ENCODE measurements at places on chromosomes 4 and X.

DNA sequence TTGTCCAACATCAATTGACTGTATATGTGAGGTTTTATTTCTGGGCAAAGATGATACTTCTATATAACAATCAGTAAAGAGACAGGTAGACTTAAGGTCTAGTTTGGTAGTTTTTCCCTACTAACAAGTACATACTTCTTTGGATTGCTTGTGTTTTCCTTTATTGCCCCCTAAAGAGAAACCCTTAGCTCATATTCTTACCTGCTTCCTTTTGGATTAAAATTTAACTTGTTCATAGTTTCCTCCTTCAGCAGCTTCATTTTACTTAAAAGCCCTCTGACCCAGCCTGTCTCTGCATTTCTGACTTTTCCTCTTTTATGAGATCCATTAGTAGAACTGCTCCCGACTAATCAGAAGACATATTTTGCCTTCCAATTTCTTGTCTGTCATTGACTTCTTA, 75.7 kb upstream of the GPC4 start:
- DNase-seq, result no peak

- no peak for DNase-seq
These were observed 235.6 kb downstream of the STIM2 start for GRCh38 chr4:27096142-27096824.

DNA sequence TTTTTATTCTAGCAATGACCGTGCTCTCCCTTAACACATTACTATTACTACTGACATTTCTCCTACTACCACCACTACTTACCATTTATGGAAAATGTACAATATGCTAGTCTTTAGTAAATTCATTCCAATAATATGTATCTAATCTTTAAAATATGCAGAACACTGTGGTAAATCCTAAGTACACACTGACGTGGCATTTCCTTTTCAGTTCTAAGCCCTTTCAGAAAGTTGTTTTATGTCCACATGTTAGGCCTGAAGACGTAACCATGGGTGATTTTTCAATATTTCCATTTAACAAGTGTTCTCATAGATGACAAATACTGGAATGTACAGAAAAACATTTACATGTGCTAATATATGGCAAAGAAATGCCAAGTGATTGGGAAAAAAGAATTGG, 268.6 kb upstream of the SLIT2 start:
- DNase-seq, result no peak

DNA sequence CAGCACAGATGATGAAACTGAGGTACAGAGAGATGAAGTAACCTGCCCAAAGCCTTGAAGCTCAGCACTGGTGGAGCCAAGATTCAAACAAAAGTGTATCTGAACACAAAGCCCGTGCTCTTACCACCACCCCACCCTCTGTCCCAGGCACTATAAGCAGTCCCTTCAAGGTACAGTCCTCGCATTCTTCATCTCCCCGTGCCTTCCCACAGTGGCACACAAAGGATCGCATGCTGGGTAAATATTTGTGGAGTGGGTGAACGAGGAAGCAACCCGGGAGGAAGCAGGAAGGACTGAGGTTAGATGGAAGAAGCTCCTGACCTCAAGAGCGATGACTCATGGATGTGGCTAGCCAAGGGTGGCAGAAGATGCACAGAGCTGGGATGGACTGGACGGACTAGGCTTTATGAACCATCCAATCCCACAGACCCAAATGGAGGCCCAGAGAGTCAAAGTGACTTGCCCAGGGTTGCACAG, 18.4 kb downstream of the IQSEC2 start:
- no peak for DNase-seq

DNA sequence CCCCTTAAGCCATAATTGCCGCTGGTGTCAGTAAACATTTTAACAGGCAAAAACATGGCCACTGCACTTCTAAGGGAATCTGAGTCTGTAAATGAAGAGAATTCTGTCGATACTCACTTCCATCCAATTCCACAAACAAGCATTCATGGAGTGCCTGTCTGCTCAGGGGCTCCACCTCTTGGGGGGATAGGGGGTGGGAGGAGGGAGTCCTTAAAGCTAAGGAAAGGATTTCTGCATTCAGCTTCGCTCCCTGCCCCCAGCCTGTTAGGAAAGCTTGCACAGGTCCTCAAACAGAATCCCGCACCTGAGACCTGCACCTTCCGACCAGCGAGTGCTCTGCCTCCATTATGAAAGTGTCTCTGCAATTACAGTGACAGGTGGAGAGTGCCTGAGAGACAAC, 130.2 kb upstream of the KIT start:
- DNase-seq, result peak; percentile 52

- no peak for DNase-seq
These were observed 13.1 kb downstream of the PDGFC start for GRCh38 chr4:156958276-156959074.

DNA sequence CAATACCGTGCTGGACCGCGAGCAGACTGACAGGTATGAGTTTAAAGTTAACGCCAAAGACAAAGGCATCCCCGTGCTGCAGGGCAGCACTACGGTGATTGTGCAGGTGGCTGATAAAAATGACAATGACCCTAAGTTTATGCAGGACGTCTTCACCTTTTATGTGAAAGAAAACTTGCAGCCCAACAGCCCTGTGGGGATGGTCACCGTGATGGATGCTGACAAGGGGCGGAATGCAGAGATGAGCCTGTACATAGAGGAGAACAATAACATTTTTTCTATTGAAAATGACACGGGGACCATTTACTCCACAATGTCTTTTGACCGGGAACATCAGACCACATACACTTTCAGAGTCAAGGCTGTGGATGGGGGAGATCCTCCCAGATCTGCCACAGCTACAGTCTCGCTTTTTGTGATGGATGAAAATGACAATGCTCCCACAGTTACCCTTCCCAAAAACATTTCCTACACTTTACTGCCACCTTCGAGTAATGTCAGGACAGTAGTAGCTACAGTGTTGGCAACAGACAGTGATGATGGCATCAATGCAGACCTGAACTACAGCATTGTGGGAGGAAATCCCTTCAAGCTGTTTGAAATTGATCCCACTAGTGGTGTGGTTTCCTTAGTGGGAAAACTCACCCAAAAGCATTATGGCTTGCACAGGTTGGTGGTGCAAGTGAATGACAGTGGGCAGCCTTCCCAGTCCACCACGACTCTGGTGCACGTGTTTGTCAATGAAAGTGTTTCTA, 3.2 kb downstream of the PCDH7 start:
- no peak for DNase-seq

DNA sequence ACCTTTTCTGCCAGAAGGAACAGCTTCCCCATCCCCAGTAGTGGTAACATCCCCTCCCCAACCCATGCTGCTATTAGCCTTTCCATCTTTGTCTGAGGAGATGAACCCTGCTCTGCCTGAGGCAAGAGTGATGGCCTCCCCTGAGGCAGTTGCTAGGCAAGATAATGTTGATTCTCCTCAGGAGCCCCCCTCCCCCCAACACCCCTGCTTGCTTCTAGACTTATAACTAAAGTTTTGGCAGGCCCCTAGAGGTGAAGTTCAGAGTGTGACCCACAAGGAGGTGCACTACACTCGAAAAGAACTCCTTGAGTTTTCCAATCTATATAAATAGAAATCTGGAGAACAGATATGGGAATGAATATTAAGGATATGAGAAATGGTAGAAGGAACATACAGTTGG, 962.5 kb downstream of the ADGRL3 start:
- DNase-seq, result no peak

- peak; percentile 74 for DNase-seq
These were observed at the start of gene RUFY3 for GRCh38 chr4:70721747-70722146. RUFY3 (plus strand) TSS chr4:70721964; CDS start chr4:70722574, 610 bp downstream.

DNA sequence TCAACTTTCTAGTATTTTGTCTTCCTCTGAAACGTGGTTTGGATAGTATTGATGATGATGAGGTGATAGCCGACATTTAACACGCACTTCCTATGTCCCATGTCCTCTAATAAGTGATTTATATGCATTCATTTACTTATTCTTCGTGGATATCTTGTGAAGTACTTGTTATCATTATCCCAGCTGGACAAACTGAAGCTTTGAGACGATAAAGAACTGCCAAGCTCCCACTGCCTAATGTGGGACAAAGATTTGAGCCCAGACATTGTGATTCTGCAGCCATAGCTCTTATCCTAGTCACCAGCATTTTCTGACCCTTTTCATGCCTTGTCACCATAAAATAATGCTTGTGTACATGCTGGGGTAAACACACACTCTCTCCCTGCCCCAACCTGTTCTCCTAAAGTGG, 92.5 kb downstream of the RAPGEF2 start:
- no peak for DNase-seq

DNA sequence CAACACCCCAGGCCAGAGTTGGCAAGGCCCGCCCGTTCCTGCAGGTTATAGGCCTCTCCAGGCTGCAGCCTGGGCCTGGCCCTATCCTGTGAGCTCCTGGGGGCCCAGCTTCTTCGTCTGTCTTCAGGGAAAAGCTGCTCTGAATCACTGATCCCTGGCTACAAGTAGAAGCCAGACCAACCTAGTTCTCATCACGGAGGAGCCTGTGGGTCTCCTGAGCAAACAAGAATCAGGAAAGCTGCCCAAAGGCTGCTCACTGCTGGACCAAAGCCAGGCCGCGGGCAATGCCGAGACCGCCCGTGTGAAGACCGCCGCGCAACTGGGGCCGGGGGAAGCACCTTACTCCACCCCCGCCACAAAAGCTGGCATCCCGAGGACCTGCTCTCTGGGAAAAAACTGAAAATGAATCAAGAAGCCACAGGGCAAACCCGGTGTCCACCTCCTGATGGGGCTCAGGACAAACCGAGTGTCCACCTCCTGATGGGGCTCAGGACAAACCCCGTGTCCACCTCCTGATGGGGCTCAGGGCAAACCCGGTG, 12.8 kb downstream of the CTBP1 start:
- no peak for DNase-seq

DNA sequence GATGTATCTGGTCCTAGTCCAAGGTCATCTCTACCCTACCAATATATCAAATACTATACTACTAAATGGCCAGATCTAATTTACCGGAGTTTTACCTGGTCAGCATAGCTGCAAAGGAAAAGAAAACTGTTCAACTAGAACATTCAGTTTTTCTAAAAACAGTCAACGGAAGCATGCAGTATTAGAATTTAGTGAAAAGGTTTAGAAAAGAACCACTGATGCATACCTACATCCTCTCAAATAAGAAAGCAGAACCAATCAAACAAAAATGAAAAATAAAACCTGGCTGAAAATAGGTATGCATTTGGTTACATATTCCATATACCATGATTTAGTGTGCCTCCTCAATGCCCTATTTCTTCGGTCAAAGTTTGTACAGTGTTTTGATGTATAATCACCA, 140.0 kb downstream of the CHM start:
- DNase-seq, result no peak

GRCh38 chrX:10010686-10011085, 43.5 kb downstream of the CLDN34 start:
- DNase-seq, result no peak

GRCh38 chr4:53920116-53920515, 144.3 kb downstream of the CHIC2 start:
- DNase-seq, result no peak

DNA sequence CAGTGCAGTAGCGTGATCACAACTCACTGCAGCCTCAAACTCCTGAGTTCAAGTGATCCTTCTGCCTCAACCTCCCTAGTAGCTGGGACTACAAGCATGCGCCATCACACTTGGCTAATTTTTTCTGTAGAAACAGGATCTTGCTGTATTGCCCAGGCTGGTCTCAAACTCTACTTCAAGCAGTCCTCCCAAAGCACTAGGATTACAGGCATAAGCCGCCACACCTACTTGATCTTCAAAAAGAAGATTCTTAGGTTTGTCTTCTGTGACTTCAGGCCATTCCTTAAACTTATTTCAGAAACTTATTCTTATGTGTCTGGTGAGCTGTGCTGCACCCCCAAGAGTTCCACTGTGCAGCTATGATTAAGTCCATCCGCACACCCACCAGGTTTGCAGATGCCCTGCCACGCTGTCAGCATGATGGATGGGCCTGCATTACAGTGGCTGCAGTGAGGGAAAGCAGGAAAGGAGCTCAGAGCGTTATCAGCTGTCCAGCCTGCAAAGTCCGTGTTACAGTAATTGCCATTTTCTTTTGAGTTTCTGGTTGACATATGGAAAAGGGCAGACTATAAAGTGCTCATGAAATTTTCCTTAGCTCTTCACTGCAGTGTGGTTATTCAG, 146.6 kb downstream of the AASDH start:
- no peak for DNase-seq

GRCh38 chrX:153637121-153638040, 9.6 kb upstream of the DUSP9 start:
- DNase-seq, result no peak

DNA sequence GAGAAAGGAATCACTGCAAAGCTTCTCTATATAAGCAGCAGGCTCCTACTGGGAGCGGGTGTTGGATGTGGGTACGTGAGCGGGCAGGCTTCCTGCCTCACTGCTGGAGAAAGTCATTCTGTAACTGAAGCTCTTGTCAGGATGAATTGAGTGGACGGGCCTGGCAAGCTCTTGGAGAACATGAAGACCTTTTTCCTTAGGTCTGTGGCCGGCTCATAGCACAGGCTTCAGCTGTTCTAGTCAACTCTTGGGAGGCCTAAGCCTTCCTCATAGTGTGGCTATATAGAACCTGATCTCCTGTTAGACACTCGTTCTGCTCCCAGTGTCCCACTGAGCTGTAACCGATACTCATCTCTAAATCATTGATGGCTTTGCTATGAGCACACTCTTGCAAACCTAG, 108.2 kb upstream of the GPC4 start:
- no peak for DNase-seq

DNA sequence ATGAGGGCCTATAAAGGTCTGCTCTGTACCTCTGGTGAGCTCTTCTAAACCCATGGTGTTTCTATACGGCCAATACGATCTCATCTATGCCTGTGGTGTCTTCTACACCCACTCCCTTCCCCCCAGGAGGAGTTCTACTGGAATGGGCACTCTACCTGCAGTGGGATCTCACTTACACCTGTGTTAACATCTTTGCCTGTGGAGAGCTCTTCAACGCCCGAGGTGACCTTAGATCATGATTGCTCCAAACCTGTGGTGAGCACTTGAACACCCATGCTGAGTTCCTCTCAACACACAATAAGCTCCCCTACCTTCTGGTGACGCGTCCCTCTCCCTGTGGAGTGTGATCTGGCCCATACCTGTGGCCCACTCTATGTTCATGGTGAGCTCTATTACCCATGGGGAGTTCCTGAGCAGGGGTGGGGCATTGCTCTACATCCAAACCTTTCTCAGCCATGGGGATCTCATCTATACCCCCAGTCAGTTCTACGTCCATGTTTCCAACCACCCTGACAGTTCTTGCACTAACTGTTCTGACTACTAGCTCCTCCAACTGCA, 48.6 kb downstream of the BCOR start:
- DNase-seq, result no peak

DNA sequence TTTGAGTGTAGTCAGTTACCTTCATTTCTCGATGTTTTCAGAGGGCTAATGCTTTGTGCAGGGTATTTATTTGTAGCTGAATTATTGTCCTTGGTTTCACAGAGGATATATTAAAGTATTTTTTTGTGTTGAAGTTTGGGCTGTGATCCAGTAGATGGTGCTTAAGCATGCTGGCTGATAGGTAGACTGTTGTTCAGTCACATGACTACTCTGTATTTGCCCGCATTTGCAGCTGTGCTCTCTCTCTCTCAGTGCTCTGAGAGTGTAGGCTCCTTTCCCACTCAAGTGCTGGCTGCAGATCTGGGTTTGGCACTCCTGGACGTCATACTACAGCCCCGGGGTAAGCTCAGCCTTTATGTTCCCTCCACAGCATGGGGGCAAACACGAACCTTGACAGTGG, 21.7 kb downstream of the RAB40AL start:
- no peak for DNase-seq
